ENCODE measurements at places on chromosomes 13 and 19.

DNA sequence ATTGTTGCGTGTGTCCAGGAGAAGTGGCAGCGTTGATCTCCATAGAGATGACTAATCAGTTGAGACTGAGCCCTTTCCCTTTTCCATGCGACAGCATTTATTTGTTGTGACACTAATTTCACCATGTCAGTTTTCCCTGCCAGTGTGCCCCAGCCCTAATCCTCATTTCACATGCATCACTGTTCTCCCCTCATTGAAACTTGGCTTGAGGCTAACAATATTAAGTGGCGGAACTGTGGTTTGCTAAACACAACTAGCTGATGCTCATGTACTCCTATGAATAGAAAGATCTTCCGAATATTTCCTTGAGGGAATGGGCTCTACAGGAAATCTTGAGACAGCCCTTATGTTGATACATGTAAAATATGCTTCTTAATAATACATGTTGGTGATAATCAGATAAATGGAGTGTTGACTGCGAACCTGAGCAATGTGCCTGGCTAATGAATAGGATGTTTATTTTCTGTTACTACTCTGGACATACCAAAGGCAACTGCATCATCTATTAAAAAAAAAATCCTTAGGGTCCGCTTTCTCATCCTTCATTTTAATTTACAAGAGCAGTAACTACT is 258.6 kb downstream of the ATP8A2 start:
- DNase-seq, result no peak

GRCh38 chr19:32018014-32018413 is 327.4 kb upstream of the ZNF507 start:
- no peak for DNase-seq

GRCh38 chr19:18865106-18865972 is 30.6 kb downstream of the CERS1 start:
- DNase-seq, result no peak

GRCh38 chr13:52644108-52644507 is 1.9 kb downstream of the HNRNPA1L2 start:
- no peak for DNase-seq

DNA sequence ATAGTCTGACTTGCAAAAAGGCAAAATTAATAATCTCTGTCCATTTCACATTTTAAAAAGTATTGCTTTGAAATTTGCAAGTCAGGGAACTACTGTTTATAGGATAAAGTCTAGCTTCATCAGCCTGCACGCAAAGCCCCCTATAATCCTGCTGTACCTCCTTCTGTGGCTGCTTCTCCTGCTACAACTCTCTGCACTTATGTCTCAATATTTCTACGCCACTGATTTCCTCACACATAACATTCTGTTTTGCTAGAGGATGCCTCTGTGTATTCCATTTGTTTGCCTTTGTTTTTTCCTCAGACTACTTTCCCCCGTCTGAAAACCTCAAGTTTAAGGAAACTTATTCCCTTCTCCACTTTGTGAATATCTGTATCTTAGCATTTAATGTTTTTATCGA is 389.9 kb downstream of the RFC3 start:
- no peak for DNase-seq

DNA sequence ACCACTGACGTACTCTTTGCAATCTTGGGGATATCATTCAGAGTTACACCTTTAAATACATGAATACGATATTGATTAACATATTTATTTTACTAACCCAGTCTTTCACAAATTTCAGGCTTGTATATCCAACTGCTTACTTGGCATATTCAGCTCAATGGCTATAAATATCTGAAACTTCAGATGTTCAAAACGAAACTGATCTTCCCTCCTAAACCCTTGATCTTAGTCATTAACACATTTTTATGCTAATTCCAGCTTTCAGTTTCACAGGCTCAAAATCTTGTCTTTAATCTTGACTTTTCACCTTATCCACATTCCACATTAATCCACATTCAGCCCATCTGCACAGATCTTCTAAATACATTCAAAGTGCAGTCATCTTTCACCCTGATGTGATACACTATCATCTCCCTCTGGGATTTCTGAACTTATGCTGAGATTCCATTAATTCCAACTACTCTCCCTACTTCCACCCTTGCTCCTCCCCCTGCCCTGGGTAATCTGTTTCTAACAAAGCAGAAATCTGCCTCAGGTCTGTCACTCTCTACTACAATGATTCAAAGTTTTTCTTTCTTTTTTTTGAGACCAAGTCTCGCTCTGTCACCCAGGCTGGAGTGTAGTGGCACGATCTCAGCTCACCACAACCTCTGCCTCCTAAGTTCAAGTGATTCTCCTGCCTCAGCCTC is 387.2 kb downstream of the GPC5 start:
- no peak for DNase-seq

DNA sequence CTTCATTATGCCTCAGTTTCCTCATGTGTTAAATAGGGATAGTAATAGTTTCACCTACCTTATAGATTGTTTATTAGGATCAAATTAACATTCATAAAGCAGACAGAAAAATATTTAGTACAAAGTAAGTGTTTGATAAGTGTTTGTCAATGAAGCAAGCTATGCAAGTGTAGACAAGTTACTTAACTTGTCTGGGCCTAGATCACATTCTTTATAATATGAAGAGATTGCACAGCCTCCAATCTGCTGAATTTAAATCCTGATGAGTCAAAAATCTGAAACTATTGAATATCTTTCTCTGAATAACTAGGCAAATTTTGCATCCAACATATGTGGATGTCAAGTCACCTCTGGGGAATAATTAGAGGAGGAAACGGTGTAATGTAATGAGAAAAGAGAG is 170.5 kb downstream of the MZT1 start:
- no peak for DNase-seq

GRCh38 chr19:41548954-41549688 is 26.8 kb upstream of the CEACAM21 start:
- DNase-seq, result no peak

DNA sequence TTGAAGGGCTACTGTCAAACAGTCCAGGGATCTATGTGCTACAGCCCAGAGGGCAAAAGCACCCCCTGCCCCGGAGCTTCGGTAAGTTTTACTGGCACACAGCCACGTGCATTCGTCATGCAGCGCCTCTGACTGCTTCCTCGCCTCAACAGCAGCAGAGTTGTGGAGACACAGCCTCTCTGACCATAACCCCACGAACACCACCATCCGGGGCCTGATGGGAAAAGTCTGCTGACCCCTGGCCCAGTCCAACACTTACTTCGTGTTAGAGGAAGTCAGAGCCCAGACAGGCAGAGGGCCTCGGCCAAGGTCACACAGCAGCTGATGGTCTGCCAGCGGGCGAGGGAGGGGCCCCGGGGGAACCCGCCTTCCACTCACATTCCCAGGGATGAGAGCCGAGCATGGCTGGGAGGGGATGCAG is 5.1 kb downstream of the CBARP start:
- DNase-seq, result no peak

DNA sequence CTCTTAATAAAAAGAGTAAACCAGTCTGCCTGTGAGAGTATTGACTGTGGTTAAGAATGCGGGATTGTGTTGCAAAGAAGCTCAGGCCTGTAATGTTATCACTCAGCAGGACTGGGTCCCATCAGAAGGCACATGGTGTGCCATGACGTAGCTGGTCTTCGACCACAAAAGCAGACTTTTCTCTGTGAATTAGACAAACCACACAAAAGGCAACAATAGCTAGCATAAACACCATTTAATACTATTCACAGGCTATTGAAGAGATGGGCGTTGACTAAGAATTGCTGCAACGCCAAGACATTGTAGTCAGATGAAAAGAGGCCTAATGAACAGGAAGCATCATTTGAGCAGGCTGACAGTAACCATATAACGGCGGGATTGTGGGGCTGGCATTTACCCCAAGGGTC is 235.6 kb upstream of the SOX21 start:
- no peak for DNase-seq

GRCh38 chr19:423691-424466 is 14.9 kb upstream of the C2CD4C start:
- no peak for DNase-seq

- DNase-seq, result no peak
Measured at GRCh38 chr19:47471733-47472457, at the start of gene SLC8A2. SLC8A2 (minus strand) TSS chr19:47471893; CDS start chr19:47466403, 5,490 bp downstream.

GRCh38 chr13:34435338-34435737 is 506.7 kb upstream of the NBEA start:
- no peak for DNase-seq

- DNase-seq, result no peak
Measured at GRCh38 chr19:5152767-5153532, 184.0 kb downstream of the KDM4B start.

GRCh38 chr13:97537110-97537509 is 103.1 kb downstream of the RAP2A start:
- no peak for DNase-seq

GRCh38 chr19:2289714-2290435 is 7.9 kb upstream of the PEAK3 start:
- DNase-seq, result no peak

GRCh38 chr19:2012941-2013682 is 2.4 kb downstream of the BTBD2 start:
- no peak for DNase-seq

DNA sequence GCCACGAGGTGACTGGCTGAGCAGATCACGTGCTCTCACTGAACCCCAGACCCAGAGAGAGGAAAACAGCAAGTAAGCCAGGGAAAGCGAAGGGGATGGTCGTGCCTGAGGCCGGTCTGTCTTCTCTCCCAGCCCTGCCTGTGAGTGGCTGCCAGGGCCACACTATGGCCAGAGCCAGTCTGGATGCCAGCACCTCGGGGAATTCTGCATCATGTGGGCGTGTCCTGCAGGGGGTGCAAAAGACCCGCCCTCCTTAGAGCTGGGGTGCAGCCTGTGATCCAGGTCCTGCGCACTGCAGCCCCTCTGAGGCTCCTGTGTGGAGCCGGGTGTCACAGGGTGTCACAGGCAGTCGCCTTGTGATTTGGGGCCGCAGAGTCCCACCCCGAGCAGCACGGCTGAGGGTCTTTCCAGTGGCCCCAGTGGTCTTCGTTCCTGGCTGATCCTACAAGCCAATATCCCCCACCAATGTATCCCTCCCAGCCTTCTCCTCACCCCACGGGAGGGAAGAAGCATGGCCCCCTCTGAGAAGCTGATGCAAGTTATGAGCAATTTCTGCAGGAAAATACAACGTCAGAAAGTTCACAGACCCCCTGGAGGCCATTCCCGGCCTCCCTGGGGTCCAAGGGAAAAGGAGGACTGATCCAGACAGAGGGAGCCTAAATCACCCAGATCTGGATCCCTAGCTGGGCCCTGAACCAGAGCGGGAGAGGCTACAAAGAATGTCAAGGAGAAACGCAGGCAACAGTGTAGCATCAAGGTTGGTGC is 7.7 kb downstream of the PPP1R12C start:
- DNase-seq, result no peak

DNA sequence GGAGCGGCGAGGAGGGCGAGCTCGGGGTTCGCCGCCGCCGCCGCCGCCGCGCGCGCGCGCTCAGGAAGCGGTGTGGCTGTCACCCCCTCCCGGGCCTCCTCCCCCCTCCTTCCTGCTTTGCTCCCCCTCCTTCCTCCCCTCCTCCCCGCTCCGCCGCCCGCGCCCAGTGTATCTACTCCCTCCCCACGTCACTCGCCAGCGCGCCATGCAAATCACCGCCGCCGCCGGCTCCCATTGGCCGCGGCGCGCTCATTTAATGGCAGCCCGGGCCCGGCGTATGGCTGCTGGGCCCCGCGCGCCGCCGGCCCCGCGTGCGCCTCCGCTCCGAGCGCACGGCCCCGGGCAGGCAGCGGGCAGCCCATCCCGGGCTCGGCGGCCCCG is 335 bp upstream of the SOX1 start:
- DNase-seq, result peak; percentile 25

- no peak for DNase-seq
Measured at GRCh38 chr19:29697523-29698261, 17.4 kb downstream of the C19orf12 start.

DNA sequence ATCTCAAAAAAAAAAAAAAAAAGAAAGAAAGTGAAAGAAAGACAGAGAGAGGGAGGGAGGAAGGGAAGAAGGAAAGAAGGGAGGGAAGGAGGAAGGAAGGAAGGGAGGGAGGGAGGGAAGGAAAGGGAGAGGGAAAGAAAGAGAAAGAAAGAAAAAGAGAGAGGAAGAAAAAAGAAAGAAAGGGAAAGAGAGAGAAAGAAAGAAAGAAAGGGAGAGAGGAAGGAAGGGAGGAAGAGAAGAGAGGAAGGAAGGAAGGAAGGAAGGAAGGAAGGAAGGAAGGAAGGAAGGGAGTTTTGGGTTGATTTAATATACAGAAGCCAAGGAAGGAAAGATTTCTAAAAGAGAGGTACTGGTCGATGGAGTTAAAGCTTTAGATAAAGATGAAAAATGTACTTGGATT is 28.8 kb downstream of the DEDD2 start:
- no peak for DNase-seq

- no peak for DNase-seq
Measured at GRCh38 chr19:38970664-38971532, 4.6 kb downstream of the FBXO17 start.

All from stimulated activated CD8-positive, alpha-beta memory T cell treated with anti-CD3 and anti-CD28 coated beads, Interleukin-15, amount 100 ng/mL, for 24 hours (primary cell).